ENCODE measurements at places on chromosomes 7 and 10. TPM values are rescaled to one million over a fixed set of nuclear protein-coding genes. Genes with fewer than 3 reads are reported as not detected.

Gene BEND7
- not detected for total RNA-seq

Gene WNT8B
- total RNA-seq, result 0.38 TPM

Gene VIPR2
- 0.09 TPM for total RNA-seq

Gene ATOH7
- not detected for total RNA-seq

Gene SFTPA1
- total RNA-seq, result not detected

Gene FFAR4
- not detected for total RNA-seq

Gene FOXI2
- not detected for total RNA-seq

Gene MMS19
- total RNA-seq, result 107 TPM

Gene CISD1
- total RNA-seq, result 58.2 TPM

Gene SFTPD
- total RNA-seq, result not detected

Gene LBX1
- total RNA-seq, result not detected

Gene OR6V1
- not detected for total RNA-seq

Gene COL1A2
- total RNA-seq, result 0.56 TPM

Gene MMP21
- not detected for total RNA-seq

GRCh38 chr10:62268399-62269114 lies at the start of gene RTKN2:
TSS of gene RTKN2 (minus strand) at chr10:62268844. CDS start at chr10:62268610, 234 bp downstream.
- DNase-seq, result peak; percentile 72

DNA sequence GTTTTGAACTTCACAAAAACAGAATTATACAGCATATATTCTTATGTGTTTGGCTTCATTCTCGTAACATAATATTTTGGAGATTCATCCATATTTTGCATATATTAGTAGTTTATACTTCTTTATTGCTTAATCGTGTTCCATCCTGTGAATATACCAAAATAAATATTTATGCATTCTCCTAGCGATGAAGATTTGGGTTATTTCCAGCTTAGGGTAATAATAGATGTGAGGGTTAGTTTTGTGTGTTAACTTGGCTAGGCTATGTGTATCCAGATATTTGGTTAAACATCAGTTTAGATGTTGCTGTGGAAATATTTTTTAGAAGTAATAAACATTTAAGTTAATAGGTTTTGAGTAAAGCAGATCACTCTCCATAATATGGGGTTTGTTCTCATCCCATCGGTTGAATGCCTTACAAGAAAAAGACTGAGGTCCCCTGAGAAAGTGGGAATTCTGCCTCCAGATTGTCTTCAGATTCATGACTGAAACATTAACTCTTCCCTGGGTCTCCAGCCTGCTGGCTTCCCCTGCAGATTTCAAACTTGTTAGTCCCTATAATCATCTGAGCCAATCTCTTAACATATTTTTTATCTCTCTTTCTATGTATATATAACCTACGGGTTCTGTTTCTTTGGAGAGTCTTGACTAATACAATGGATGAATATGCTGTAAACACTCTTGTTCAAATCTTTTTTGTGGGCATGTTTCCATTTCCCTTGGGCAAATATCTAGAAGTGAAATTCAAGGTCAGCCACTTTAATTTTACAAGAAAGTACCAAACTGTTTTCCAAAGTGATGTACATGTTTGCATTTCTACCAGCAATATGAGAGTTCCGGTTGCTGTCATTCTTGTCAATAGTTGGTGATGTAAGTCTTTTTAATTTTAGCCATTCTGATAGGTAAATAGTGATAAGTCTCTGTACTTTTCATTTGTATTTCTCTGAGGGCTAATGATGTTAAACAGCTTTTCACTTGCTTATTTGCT lies 48.7 kb downstream of the PDK4 start:
- DNase-seq, result no peak

GRCh38 chr7:158731761-158732160 lies 27.2 kb upstream of the NCAPG2 start:
- DNase-seq, result no peak

GRCh38 chr10:46273506-46274477 lies 13.0 kb upstream of the ANTXRL start:
- DNase-seq, result peak; percentile 36

- peak; percentile 94 for DNase-seq
Measured at GRCh38 chr7:150448789-150449147, 1.7 kb upstream of the GIMAP8 start.

DNA sequence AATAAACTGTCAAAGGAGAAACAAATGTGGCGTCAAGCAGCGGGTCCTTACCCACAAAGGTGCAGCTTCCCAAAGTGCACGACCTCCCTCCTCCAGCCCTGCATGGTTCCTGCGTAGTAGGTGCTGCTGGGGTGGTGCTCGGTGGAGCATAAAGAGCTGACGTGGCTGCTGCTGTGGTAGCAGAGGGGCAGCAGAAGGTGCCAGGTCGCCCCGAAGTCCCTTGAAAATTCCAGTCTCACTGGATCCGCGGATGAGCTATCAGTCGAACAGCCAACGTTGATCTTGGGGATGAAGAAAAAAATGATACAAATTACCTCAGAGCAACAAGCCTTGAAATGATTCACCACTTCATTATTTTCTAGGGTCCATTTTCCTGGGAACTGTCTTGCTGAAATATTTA lies 105.0 kb upstream of the SLC26A5 start:
- DNase-seq, result no peak

DNA sequence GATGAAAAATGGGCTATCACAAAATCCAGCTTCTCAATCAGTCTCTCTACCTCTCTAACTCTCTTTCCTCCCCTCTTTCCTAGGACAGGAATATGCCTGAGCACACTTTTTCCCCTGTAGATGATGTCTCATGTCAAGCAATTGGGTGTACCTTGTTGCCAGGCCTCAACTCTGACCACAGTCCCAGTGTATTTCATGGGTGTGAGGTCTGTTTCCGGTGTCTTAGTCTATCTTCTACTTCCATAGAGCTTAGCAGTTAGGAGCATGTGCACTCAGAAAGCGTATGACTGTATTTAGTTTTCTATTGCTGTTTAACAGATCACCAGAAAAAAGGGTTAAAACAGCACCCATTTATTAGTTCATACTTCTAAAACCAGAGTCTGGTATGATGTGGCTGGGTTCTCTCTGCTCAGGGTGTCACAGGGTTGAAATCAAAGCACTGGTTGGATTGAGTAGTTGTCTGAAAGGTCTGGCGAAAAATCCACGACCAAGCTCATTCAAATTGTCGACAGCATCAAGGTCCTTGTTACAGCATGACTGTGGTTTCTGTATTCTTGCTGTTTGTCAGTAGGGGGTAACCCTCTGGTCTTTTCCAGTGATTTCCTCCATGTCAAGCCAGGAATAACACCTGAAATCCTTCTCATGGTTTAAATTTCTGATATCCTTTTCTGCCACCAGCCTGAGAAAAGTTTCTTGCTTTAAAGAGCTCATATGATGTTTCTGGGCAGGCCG lies 130.0 kb downstream of the THSD7A start:
- DNase-seq, result no peak

- DNase-seq, result peak; percentile 84
Measured at GRCh38 chr10:79298403-79299244, 48.6 kb upstream of the PPIF start.

DNA sequence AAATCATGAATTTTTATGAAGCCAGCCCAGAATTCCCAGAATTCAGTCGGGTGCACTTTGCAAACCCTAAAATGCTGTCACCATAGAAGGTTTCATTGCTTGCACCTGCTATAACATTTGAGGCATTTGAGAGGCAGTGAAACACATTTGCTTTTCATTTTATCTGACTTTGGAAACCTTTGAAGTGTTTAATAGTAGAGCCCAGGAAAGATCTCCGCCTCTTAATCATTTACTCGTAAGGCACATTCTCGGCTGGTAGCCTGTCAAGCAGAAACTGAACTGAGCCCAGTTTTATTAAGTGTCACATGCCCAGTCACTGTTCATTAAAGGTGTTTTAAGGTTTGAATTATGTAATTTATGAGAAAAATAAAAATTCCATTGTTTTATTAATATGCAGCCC lies 247.6 kb downstream of the EMX2 start:
- DNase-seq, result no peak

GRCh38 chr10:91420868-91421267 lies 10.7 kb downstream of the HECTD2 start:
- no peak for DNase-seq

GRCh38 chr10:7512487-7512886 lies 101.7 kb upstream of the SFMBT2 start:
- DNase-seq, result peak; percentile 35

- DNase-seq, result peak; percentile 87
Measured at GRCh38 chr10:33139181-33139646, 181.2 kb upstream of the ITGB1 start.

- DNase-seq, result peak; percentile 65
Measured at GRCh38 chr7:102236592-102237287, 49.9 kb upstream of the SH2B2 start.

DNA sequence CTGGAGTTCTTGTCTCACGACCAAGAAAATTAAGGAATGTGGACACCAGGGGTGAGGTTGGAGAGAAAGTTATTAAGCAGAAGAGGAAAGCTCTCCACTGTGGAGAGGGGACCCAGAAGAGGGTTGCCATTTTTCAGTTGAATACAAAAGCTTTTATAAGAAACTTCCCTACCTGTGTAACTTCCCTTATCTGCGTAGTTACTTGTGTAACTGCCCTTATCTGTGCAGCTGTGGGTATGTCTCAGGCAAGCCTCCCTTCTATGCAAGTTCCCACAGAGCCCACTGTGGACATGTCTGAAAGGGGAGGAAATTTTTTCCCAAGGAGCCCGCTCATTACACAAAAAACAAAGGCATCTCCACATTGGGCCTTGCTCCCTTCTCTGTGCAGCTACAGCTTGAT lies 94.9 kb downstream of the SVOPL start:
- DNase-seq, result no peak

DNA sequence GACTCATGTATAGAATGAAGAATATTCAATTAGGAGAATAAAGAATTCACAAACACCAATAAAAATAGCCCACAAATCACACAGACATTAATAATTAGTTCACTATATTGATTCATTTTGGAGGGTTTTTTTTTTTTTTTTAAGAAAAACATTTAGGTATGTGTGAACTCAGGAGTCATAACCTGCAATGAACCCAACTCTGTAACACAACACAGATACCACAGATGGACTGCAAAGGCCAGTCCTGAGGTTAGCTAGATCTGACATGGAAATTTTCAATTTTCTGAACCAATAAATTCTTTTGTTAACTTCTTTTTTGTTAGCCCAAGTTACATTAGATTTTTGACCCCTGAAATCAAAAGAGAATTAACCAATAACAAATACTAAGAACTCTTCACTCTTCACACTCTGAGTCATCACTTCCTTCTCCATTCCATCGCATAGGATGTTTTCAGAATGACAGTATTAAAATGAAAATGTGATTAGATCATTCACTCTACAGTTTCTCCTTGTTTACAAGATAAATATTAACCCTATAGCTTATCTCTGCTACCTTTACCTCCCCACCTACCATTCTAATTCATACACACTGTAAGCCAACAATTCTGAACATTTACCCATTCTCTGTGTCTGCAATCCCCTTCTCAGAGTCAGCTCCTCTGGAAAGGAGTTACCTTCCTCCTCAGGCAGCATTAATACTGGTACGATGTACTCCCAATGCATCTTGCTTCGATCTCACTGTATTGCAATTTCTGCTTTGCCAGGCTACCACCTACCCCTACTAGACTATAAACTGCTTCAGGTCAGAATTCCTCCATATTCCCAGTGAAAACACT lies 141.5 kb downstream of the LRRN3 start:
- DNase-seq, result no peak

- no peak for DNase-seq
Measured at GRCh38 chr7:134826105-134826504, 46.7 kb downstream of the CALD1 start.

DNA sequence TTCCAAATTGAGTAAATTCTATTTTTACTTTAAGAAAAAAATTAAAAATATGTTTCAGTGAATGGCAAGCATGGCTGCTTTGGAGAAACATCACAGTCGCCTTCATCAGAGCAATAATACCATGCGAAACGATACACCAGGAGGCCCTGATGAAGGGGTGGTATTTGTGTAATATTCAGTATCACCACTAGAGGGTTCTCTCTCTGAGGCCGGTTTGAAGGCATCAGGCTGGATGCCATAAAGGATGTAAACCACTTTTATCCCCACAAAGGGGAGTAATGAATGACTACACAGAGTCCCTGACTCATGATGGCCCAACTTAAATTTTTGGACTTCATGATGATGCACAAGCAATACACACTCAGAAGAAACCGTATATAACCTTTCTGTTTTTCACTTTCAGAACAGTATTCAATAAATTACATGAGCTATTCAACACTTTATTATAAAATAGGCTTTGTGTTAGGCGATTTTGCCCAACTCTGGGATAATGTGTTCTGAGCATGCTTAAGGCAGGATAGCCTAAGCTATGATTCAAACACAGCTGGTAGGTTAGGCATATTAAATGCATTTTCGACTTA lies 95.5 kb downstream of the PPP1R17 start:
- peak; percentile 2 for DNase-seq

GRCh38 chr7:133339772-133340171 lies 86.9 kb downstream of the EXOC4 start:
- no peak for DNase-seq

- no peak for DNase-seq
Measured at GRCh38 chr7:107917763-107918651, 27.0 kb downstream of the DLD start.

GRCh38 chr7:91005841-91006240 lies 258.4 kb upstream of the FZD1 start:
- no peak for DNase-seq

DNA sequence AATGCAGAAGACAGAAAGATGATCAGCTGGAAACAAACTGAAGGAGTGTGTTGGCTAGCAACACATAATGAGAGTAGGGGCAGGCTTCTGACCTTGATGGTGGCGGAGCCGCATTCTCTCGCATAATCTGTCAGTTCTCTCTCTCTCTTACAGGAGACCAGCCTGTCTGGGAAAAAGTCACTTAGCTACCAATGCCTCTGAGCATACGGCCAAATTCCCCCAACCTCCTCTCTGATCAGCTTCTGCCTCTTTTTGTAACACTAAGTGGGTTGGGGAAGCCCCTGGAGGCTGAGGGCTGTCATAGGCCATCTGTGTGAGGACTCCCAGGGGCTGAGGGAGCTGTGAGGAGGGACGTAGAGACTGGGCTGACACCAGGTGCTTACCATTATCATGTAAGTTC lies 104.6 kb downstream of the HIPK2 start:
- peak; percentile 81 for DNase-seq

- DNase-seq, result no peak
Measured at GRCh38 chr7:151512353-151512752, 7.3 kb downstream of the RHEB start.

DNA sequence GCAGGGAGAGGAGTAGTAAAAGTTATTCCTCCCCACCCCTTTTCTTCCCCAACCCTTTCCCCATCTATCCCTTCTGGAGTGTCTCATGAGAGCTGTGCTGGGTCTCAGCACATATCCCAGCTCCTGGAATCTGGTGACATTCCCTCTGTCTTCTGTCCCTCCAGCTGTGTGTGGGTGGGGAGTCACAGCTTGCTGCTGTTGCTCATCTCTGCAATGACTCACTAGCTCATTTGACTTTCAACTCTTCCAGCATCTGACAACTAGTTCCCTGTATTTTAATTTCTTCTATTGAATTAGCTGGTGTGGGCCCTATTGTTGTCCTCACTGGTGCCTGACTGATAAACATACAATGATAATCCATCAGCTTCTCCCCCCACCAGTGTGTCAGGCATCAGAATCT lies 198.9 kb upstream of the AUTS2 start:
- DNase-seq, result no peak

GRCh38 chr7:39265641-39266591 lies 288.2 kb downstream of the POU6F2 start:
- DNase-seq, result no peak

GRCh38 chr7:50149369-50149768 lies 56.3 kb upstream of the ZPBP start:
- DNase-seq, result peak; percentile 52
